ENCODE measurements at places on chromosomes 6 and 20.

DNA sequence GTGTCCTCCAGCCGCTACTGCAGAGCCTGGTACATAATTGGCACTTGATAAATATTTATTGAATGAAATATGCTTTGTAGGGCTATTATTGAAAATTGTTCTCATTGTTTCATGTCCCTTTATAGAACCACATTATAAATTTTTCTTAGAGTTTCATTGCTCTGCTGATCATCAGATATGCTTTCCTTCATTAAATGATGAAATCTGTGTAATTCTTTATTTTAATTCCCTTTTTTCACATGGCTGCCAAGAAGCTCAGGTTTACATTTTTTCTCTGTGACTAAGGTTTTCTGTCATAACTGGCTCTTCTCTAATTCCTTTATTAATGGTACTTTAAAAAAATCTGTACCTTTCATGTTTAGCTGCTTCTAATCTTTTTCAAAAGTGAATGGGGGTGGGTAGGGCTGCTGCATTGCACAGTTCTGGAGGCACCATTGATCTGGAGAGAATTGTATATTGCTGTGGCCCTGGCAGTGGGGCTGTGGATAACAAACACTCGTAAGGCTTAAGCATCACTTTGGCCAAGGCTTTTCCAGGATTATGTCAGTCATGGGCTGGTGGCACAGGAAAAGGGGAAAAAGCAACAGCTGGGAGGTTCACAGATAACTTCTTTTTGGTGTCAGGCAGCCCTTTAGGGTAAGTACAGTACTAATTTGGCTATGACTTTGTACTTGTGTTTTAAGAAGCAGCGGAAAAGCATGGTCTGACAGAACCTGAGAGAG is 43.8 kb downstream of the ARFGEF2 start:
- DNase-seq: no peak

DNA sequence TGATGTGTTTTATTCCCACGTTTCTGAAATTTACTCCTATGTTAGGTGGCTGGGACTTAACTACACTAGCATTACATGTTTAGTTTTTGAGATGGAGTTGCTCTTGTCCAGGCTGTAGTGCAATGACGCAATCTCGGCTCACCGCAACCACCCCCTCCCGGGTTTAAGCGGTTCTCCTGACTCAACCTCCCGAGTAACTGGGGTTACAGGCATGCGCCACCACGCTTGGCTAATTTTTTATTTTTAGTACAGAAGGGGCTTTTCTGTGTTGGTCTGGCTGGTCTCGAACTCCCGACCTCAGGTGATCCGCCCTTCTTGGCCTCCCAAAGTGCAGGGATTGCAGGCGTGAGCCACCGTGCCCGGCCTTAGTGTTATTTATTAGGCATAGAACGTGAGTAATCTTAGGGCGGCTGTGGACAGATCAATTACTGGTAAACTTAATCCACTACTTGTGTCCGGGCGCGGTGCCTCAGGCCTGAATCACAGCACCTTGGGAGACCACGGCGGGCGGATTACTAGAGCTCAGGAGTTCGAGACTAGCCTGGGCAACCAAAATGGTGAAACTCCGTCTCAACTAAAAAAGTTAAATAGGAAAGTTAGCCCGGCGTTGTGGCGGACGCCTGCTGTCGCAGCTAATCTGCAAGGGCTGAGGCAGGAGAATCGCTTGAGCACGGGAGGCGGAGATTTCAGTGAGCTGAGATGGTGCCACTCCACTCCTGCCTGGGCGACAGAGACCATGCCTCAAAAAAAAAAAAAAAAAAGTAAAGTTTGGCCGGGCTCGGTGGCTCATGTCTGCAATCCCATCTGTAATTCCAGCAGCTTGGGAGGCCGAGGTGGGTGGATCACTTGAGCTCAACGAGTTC is 123.7 kb upstream of the BTN3A2 start:
- DNase-seq: no peak

DNA sequence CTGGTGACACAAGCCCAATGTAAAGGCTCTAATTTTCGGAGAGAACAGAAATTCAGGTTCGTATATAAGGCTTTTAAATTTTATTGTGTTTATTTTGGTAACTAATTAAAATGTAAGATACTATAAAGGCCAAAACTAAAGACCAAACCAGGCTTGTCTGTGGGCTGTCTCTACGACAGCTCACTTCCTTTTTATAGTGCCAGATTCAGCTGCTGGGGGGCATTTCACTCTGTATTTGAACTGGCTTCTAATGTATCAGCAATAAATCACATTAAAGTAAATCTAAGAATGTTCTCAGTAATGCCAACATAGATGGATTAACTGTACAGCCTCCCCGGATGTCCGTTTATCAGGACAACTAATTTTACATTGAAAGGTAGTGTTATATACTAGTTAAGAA is 31.1 kb upstream of the STXBP5 start:
- DNase-seq: no peak

GRCh38 chr6:161308075-161308655 is 34.3 kb upstream of the AGPAT4 start:
- DNase-seq: no peak

DNA sequence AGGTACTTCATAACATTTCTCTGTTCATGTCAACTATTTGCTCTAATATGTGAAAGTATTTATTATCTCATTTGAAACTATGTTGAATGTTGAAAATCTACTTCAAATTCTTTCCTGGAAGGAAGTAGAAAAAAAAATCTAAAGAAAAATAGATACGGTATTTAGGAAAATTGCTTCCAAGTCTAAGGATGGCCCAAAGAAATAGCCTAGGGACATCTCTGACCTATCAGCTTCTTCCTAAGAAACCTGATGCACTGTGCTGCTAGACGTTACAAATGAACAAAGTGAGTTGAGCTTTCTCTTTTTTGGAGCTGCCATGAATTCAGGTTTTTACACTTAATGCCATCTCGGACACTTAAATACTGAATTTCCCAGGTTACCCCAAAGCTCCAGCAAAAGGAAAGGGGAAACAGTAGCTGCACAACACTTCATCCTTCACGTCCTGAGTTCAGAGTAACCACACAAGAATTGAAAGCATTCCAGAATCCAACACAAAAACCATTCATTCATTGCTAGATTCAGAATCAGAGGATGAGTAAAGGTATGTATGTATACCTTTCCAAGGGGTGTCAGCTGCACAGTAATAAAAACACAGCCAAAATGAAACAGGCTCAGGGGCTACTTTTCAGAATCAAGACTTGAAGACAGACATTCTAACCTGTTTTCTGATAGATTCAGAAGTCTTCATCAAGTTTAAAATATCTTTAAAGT is 7.9 kb downstream of the RMND1 start:
- no peak for DNase-seq

GRCh38 chr6:74755778-74756177 is 450.1 kb downstream of the COL12A1 start:
- DNase-seq: no peak

DNA sequence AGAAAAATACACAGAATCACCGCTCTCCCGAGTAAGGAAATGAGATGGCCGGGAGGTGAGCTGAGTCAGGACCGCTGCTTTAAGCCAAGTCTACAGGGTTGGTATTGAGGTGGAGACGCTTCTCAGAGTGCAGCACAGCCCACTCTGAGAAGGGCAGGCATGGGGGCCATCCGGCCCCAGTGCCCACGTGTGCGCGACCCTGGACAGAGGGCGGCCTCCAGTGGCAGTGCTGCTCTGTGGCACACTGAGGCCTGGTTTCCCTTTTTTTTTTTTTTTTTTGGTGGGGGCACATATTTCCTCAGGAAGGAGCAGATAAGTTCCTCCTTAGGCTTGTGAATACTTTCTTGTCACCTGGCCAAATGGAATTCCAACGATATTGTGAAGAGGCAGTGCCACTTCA is 88.8 kb downstream of the FOXC1 start:
- DNase-seq: no peak

DNA sequence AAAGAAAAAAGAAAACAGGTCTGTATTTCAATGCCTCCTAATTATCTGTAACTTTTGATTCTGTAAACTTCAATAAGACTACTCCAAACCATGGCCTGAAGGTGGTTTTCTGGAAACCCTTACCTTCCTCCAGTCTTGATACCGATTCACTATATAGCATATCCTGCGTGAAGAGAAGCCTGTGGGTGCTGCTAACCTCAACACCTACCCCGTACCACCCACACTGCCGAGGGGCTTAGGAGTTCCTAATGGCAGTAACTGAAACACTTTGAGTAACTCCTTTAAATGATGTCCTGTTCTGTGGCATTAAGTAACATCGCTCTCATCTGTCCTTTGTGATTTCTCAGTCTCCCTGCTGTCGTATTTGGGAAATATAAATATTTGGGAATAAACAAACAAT is 104.5 kb upstream of the CARMIL1 start:
- DNase-seq: no peak

DNA sequence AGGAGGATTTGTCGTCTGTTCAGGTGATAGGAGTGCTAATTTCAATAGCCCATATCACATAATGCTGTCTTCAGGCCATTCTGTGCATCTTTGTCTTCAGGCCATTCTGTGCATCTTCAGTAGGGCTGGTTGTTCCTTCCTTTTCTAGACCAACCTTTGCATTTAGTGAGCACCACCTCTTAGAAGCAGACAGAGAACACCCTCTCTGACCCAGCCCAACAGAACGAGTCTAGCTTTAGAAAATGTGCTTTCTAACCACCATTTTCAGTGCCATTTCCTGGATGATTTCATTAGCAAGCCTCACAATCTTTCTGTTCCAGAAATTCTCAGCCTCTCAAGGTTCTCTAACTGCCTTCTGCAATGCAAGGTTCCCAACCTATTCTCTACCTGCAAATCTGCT is 215.3 kb upstream of the KCNQ5 start:
- no peak for DNase-seq

DNA sequence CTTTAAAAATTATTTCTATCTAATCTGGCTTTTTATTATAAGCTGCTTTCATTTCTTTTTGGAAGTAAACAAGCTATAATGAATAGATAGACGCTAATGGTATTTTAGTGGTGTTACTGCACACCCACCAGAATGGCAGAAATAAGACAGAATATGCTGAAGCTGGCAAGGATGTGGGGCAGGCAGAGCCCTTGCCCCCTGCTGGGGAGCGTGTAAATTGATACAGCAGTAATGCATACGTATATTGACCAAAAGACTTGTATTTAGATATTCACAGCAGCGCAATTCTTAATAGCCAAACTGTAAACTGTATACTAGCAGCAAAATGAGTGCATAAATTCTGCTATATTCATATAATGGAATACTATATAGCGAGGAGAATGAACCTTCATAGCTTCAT is 35.3 kb downstream of the TMEM181 start:
- peak; percentile 17 for DNase-seq

DNA sequence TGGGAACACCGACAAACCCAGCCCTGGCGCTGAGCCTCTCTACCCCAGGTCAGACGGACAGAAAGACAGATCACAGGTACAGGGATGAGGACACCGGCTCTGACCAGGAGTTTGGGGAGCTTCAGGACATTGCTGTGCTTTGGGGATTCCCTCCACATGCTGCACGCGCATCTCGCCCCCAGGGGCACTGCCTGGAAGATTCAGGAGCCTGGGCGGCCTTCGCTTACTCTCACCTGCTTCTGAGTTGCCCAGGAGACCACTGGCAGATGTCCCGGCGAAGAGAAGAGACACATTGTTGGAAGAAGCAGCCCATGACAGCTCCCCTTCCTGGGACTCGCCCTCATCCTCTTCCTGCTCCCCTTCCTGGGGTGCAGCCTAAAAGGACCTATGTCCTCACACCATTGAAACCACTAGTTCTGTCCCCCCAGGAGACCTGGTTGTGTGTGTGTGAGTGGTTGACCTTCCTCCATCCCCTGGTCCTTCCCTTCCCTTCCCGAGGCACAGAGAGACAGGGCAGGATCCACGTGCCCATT is 15.3 kb downstream of the VEGFA start:
- no peak for DNase-seq

DNA sequence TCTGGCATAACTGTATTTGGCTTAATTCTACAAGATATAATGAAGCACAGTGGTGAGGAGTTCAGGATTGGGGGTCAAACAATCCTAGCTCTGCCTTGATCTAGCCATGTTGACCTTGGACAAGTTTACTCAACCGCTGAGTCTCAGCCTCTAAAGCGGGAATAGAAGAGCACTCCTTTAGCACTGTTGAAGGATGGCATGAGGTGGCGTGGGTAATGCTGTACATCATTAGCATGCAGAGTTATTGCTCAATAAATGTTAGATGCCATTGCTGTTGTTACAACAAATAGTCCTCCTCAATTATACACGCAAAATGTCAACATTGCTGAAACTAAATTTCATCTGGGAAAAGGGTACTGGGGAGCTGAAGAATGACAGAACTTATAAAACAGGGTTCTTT is 78.6 kb downstream of the KIF13A start:
- DNase-seq: no peak

- DNase-seq: no peak
These were observed 555.8 kb downstream of the PKHD1 start for GRCh38 chr6:51531623-51532022.

GRCh38 chr6:60867548-60867947 is 1418.5 kb downstream of the KHDRBS2 start:
- DNase-seq: no peak

DNA sequence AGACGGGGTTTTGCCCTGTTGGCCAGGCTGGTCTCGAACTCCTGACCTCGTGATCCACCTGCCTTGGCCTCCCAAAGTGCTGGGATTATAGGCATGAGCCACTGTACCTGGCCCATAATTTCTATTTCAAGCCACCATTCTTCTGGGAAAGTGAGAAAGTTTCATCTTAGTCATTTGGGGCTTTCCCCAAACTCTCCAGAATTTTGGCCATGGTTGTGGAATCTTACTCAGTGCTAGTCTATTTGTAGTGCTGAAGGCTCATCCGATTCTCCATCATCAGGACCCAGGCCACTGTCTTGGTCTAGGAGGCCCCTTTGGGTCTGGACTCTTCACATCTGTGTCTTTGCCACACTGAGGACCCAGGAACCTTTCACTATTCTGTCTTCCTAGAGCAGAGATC is 164.9 kb downstream of the EYA2 start:
- DNase-seq: no peak

DNA sequence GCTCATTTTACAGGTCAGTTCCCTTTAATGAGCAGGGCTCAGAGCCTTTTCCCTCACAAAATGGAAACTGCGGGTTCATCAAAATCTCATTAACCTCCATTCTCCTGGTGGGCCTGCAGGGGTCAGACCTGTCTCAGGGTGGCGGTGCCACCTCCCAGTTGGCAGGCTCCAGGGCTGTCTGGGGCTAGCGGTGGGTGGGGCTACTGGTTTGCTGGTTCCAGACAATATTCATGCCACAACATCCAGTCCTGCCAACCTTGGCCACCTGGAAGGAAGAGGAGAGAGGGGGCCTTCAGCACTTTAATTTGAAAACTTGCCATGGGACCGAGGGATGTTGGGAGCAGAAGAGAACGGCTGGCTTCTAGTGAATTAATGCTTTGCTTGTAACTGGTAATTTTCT is 41.9 kb upstream of the CTNNBL1 start:
- DNase-seq: peak; percentile 35

Data from hematopoietic multipotent progenitor cell treated with erythropoietin and hydrocortisone succinate and interleukin-3 and kit ligand, for 15 days (in vitro differentiated cells).